ENCODE measurements at places on chromosomes 5 and 9.

DNA sequence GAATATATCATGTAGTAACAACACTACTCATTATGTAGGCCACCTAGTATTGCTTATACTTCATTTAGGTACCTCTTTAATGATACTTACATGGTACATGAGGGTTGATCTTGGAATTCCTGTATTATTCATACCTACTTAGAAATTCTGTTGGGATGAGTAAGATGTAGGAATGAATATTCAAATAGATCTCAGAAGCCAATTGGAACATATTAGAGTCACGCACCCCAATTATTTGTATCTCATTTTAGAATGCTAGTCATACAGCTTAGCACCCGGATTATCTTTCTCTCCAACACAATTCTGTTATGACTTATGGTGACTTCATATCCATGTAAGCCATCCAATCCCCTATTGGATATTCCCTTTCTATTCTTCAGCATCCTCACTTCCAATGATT is 106.7 kb upstream of the SH3GL2 start:
- DNase-seq: no peak

DNA sequence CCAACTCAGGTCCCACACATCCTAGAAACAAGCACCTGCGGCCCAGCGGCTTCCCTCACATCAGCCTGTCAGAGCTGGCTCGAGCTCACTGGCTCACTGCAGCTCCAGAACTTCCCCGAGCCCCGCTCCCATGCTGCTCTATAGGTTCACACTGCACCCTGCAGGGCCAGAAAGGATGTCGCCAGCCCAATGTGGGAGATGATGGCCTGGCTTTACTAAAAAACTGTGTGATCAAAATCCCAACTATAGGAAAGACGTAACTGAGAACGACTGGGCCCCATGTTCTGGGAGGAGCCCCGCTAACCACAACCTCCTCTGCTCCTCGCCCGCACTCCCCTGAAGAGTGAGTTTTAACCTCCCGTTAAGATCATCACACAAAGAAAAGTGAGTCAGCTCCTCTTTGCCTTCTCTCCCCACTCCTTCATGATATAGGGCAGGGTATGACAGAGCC is 4.6 kb downstream of the SURF4 start:
- no peak for DNase-seq

GRCh38 chr5:76657091-76657490 is 33.9 kb upstream of the F2RL2 start:
- no peak for DNase-seq

- no peak for DNase-seq
These were observed 4.1 kb upstream of the CDC20B start for GRCh38 chr5:55177078-55177477.

DNA sequence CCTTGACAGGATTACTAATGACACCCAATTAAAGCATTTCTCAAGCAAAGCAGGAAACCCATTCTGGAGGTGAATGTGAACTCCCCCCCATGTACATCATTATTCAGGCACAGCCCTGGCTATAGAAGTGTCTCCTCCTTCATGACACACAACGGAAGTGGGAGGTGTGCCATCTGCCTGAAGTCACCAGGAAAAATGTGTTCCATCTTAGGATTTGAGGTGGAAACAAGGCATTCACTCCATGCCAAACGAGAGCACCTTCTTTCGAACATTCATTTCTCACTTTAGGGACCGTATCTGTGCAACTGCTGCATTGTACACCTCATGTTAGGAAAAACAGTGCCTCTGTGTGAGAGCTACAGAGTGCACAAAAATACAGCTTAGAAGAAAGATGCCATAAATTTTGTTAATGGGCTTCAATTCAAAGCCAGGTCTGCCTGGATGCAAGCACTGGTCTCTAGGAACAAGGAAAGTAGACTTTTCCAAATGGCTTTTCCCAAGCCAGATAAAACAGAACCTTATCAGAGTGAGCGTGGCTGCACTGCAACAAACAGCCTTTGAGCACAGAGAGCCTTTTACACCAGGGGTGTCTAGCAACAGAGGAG is 19.4 kb downstream of the GOLM1 start:
- no peak for DNase-seq

DNA sequence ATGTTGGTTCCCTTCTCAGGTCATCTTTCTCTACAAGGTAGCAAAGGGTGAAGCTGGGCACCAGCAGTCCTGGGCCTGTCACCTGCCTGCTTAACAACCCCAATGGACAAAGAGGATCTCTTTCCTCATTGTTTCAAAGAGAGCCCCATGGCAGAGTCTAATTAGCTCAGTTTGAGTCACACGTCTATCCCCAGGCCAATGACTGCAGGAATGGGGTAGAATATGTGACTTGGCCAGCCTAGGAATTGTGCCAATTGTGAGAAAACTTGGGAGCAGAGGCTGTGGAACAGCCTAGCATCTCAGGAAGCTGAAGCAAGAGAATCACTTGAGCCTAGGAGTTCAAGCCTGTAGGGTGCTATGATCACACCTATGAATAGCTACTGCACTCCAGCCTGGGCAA is 3.6 kb upstream of the RAPGEF1 start:
- no peak for DNase-seq

DNA sequence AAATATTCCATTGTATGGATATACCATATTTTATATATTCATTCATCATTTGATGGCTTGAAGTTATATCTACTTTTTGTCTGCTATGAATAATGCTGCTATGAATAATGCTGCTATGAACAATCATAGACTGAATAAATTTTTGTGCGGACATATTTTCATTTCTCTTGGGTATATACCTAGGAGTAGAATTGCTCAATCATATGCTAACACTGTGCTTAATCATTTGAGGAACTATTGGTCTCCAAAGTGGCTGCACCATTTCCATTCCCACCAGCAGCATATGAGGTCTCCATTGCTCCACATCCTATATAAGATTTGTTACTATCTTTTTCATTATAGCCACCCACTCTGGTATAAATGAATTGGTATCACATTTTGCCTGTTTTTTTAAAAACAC is 18.3 kb upstream of the TEK start:
- no peak for DNase-seq

DNA sequence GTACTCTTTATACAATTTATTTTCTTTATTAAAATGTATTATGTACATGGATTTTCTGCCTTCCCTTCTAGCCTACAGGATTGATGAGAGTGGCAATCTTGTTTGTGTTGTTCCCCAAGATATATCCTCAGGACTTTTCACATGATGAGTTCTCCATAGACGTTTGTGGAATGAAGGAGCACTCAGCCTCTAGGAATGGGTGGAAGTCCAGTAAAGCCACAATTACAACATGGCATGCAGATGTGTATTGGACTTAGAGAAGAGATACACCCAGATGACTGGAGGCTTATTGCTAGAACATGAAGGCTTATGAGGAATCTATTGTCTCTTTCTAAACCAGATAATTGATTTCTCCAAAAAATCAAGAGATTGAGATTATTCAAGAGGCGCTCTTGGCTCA is 8.2 kb upstream of the DOCK2 start:
- no peak for DNase-seq

DNA sequence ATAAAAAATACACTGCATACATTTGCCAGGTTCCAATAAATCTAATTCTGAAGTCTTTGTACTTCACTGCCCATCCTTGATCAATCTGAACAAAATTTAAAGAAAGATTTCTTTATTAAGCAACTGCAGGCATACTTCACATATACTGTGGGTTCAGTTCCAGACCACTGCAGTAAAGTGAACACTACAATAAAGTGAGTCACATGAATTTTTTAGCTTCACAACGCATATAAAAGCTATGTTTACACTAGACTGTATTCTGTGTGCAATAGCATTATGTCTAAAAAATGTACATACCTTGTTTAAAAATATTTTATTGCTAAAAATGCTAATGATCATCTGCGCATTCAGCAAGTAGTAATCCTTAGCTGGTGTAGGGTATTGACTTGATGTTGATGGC is 52.1 kb downstream of the SSBP2 start:
- DNase-seq: no peak

- no peak for DNase-seq
These were observed 29.8 kb downstream of the JAKMIP2 start for GRCh38 chr5:147752666-147753290.

- no peak for DNase-seq
These were observed 1.3 kb downstream of the MAP3K1 start for GRCh38 chr5:56816546-56817081.

GRCh38 chr5:33921002-33921401 is 15.2 kb upstream of the RXFP3 start:
- no peak for DNase-seq

- DNase-seq: no peak
These were observed 29.5 kb upstream of the LRRC14B start for GRCh38 chr5:161803-162110.

DNA sequence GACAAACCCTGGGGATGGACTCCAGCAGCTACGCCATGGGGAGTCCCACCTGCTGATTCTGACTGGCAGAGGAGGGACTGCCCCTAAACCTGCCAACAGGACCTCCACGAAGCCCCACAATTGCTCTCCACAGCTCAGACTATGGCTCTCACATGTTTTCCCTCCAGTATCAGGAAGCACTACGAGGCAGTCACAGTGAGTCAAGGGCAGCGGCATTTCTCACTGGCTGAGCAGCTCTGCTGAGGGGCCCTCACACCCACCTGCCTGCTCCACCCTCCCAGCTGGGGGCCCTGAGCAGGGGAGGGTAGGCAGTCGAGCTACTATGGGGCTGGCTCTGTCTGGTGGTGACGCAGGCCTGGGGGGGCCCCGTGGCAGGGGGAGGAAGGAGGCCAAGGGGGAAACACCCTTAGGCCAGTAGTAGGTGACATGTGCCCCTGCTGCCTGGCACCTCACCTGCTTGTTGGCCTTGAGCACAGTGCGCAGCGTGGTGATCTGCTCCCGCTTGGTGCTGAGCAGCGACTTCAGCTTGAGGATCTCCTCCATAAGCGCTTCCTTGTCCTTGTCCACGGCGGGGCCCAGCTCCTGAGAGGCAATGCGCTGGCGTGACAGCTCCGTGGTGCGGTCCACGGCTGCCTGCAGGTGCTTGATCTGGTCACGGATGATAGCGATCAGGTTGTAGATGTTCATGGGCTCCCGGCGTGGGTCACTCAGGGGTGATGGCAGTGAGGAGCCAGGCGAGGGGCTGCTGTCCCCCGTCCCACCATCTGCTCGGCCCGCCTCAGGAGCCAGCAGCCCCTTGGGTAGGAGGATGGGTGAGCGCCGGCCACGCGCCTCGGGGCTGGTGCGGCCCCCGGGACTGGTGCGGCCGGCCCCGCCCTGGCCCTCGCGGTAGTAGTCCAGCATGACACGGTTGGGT is 46.3 kb downstream of the BICD2 start:
- no peak for DNase-seq

- no peak for DNase-seq
These were observed 181.3 kb downstream of the CAVIN4 start for GRCh38 chr9:100759215-100759614.

GRCh38 chr5:177412603-177413233 is 3.4 kb upstream of the F12 start:
- no peak for DNase-seq

GRCh38 chr9:84276741-84277140 is 63.8 kb downstream of the SLC28A3 start:
- no peak for DNase-seq

DNA sequence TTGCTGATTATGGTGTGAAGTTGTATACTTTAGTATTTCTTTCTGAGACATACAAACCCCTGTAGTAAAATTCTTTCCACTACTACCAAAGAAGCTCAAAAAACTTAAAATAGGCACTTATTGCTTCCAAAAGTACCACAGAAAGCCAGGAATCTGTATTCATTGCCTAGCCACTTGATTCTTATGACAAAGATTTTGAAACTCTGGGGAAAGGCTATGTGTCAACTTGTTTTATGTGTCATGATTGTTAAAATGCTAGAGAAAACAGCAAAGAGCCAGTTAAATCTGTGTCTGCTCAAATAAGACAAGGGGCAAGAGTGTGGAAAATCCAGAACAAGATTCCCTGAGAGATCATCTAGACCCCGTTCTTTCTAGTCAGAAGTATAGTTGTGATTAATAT is 6.0 kb downstream of the KIF2A start:
- no peak for DNase-seq

DNA sequence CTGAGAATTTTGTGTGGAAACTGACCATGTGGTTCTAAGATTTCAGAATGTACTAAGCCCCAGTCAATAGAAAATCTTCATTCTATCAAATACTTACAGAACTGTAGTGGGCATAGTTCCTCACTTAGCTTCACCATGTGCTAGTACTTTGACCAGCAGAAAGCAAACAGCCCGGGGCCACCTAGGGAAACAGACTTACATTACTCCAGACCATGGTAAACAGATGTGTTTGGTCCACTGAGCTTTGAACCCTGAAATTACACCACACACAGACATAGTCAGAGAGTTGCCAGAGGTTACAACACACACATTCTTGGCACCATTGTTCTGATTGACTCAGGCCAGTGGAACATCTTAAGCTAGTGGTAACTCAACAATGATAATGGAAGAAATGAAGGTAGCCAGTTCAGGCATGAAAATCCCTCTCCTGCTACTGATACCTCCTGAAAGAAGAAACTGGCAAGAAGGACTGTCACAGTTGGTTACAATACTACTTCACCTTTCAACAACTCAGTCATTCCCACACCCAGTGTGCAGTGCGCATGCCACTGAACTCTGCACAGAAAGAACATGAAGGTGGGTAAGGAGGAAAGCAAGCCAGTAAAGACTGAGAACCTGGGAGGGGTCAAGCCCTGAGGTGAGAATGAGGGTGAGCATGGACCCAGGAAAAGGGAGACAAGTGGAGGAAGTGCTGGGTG is 18.7 kb upstream of the LECT2 start:
- no peak for DNase-seq

- no peak for DNase-seq
These were observed 4.8 kb upstream of the TEX10 start for GRCh38 chr9:100357501-100357900.

DNA sequence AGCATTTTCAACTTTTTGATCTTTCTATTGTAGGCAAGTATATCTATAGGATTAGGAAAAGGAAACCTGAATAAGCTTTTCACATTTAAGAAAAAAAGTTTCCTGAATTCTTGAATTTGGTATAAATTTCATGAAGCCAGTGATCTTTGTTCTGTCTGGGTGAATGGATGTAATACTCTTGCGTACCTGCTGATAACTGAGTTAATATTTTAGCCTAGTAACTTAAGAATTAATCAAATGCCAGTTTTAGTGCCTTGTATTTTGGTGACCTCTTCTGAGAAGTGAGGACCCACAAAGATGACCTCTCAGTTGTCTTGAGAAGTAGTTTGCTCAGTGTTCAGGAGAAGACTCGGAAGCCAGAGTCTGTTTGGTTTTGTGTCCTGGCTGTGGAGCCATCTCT is 77.9 kb downstream of the UHRF2 start:
- DNase-seq: no peak

Data from cortex of kidney (tissue), 1 donor.